Stomach (tissue), 19 donors: ENCODE measurements at places on chromosomes 2 and 18. TPM values are rescaled to one million over a fixed set of nuclear protein-coding genes. Genes with fewer than 3 reads are reported as not detected.

The ALPG gene
- polyA plus RNA-seq: not detected

The PSMA8 gene
- polyA plus RNA-seq: 0.10 TPM

The SNORC gene
- polyA plus RNA-seq: 2.1 TPM

The KYNU gene
- 2.1 TPM for polyA plus RNA-seq

The PROKR1 gene
- not detected for polyA plus RNA-seq

The TUBA3E gene
- not detected for polyA plus RNA-seq

The PRKAG3 gene
- polyA plus RNA-seq: not detected

The COL5A2 gene
- 13.1 TPM for polyA plus RNA-seq

The CHN1 gene
- 12.7 TPM for polyA plus RNA-seq

The LONRF2 gene
- polyA plus RNA-seq: 0.62 TPM

The ERBB4 gene
- 0.13 TPM for polyA plus RNA-seq

The LRP1B gene
- polyA plus RNA-seq: 0.31 TPM

The SEH1L gene
- polyA plus RNA-seq: 13.0 TPM

The KCTD18 gene
- polyA plus RNA-seq: 10.6 TPM

The DPYSL5 gene
- not detected for polyA plus RNA-seq

The GPR35 gene
- polyA plus RNA-seq: 8.5 TPM

The KDSR gene
- polyA plus RNA-seq: 9.9 TPM

The CFAP65 gene
- polyA plus RNA-seq: 0.10 TPM

The MARCO gene
- 0.78 TPM for polyA plus RNA-seq

The CNRIP1 gene
- 28.0 TPM for polyA plus RNA-seq

The CDK5R2 gene
- polyA plus RNA-seq: 0.56 TPM

The BCL2 gene
- polyA plus RNA-seq: 1.5 TPM

The STK11IP gene
- polyA plus RNA-seq: 6.8 TPM

The ZNF2 gene
- 1.5 TPM for polyA plus RNA-seq

The MAT2A gene
- polyA plus RNA-seq: 73.3 TPM

The MATN3 gene
- polyA plus RNA-seq: 0.53 TPM

The GREB1L gene
- polyA plus RNA-seq: 0.15 TPM

The SERPINB13 gene
- not detected for polyA plus RNA-seq

The SLC35G4 gene
- not detected for polyA plus RNA-seq

The PTPRM gene
- 9.5 TPM for polyA plus RNA-seq

The NPPC gene
- not detected for polyA plus RNA-seq

The SLC25A52 gene
- polyA plus RNA-seq: not detected

The SPATS2L gene
- polyA plus RNA-seq: 41.3 TPM

The EGR4 gene
- not detected for polyA plus RNA-seq

The CRIM1 gene
- polyA plus RNA-seq: 6.7 TPM

The ITGA4 gene
- 1.2 TPM for polyA plus RNA-seq

The ZNF396 gene
- 4.3 TPM for polyA plus RNA-seq

The KANSL1L gene
- 4.2 TPM for polyA plus RNA-seq

The HMSD gene
- 0.31 TPM for polyA plus RNA-seq

The ASPRV1 gene
- 0.90 TPM for polyA plus RNA-seq

The RALBP1 gene
- 20.0 TPM for polyA plus RNA-seq

The FSHR gene
- not detected for polyA plus RNA-seq

The TEX44 gene
- not detected for polyA plus RNA-seq

The ABCB11 gene
- not detected for polyA plus RNA-seq
